Islet precursor cell (in vitro differentiated cells): ENCODE measurements at places on chromosomes 5 and 9.

DNA sequence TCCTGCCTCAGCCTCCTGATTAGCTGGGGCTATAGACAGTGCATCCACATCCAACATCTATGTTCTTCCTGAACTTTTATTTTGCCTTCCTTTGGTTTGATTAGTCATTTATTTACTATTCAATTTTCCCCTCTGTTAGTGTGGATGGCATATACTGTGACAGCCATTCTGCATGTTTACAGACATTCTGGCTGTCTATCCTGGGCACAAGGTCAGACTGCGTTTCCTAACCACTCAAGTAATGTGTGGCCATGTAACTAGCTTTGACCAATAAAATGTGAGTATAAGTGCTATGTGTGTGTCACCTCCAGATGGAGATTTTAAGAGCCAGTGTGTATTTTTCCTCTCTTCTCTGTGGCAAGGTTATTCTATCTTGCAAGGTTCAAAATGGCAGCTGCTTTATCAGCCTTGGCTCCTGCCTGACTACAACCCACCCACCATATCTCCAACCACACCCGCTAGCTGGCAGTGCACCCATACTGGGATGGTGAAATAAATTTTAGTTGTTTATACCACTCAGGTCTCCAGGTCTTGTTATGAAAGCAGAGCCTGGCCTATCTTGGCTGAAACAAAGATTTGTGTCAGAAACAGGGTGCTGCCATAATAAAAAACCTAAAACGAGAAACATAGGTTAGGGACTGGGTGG, 32.2 kb downstream of the PDE6A start:
- no peak for DNase-seq

DNA sequence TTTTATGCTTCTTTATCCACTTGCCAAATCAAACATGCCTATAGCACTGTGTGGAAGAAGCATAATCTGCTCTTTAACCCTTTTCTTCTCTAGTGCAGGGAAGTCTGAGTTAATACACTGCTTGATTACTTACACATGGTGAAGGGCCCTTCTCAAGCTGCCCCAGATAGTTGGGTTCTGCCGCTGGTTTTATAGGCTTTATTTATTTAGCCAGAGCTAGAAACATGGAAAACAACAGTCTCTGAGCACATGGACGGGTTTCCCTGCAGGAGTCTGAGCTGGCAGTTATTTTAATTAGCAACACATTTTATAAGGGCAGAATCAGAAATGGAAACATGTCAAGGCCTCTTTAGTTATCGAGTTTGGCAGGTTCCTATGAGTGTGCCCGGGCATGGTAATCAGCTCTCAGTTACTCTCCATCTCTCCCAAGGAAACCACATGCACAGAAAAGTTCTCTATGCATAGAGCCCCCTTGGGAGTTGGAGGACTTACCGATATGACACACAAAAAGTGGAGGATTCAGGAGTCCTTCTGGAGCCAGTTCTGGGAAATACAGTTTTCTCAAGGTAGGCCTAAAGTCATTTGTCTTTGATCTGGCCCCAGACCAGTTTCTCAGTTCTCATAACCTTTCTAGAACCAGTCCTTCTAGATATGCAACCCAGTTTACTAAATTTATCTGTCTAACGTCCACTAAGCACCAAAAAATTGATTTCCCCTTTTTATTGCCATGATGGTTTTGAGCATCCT, 564.8 kb downstream of the ACTL7B start:
- peak; percentile 22 for DNase-seq

GRCh38 chr5:59093329-59093728, 510.5 kb downstream of the RAB3C start:
- no peak for DNase-seq

DNA sequence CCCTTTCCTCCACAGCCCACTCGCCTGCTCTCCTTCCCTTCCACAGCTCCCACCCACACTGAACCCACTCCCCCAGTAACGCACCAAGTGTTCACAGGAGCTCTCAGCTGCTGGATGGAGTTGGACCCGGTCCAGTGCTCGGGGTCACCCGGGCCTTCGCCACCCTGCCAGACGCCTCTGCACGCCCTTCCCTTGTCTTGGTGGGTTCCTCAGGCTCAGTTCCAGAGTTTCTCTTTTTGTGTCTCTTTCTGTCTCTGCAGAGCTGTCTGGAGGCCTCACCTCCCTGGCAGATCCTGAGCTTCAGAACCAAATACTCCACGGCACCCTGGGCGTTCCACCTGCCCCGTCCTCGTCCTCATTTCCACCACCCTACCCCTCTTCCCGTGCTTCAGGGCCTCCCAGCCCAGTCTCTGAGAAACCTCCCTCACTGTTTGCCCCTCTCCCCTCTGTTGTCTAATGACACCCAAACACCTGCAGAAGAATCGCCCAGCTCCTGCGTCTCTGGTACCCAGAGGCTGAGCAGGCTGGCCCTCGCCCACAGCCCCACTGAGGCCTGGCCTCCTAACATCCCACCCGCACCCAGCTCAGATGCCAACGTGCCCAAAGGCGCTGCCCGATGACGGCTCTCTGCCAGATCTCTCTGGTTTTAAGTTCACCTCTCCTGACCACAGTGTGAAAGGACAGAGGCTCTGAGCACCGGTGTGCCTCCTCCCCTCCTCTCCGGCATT, 74.3 kb downstream of the COL23A1 start:
- DNase-seq, result no peak

DNA sequence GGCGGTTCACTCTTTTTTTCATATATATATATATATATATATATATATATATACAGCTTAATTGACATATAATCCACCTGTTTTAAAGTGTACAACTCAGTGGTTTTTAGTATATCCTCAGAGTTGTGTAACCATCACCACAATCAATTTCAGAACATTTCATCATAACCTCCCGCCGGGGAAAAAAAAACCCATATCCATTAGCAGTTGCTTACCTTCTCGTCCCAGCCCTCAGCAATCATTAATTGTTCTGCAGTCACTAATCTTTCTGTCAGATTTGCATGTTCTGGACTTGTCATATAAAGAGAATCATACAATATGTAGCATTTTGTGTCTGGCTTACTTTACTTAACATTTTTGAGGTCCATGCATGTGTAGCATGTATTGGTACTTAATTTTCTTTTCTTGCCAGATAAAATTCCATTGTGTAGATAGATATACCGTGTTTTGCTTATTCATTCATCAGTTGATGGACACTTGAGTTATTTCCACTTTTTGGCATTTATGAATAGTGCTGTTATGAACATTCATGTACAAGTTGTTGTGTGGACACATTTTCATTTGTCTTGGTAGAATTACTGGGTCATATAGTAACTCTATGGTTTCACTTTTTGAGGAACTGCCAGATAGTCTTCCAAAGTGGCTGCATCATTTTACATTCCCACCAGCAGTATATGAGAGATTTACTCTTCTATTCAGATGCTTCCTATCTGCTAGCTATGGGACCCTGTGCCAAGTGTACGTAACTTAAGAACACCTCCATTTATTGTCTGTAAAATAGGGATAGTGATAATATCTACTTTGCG, 3.5 kb upstream of the RNF145 start:
- DNase-seq, result no peak

DNA sequence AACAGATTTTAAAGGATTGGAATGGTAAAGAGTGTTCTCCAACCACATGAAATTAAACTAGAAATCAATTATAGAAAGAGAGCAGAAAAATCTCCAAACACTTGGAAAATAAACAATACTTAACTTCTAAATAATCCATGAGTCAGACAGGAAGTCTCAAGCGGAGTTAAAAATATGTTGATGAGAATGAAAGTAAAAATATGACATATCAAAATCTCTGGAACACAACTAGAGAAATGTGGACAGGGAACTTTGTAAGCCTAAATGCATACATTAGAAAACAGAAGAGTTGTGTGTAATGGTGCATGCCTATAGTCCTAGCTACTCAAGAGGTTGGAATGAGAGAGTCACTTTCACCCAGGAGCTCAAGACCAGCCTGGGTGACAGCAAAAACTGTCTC, 47.9 kb upstream of the ZNF618 start:
- DNase-seq, result no peak

GRCh38 chr5:140800816-140801493, at the start of gene PCDHA3:
PCDHA3 (plus strand) TSS chr5:140801057.
- DNase-seq, result no peak

DNA sequence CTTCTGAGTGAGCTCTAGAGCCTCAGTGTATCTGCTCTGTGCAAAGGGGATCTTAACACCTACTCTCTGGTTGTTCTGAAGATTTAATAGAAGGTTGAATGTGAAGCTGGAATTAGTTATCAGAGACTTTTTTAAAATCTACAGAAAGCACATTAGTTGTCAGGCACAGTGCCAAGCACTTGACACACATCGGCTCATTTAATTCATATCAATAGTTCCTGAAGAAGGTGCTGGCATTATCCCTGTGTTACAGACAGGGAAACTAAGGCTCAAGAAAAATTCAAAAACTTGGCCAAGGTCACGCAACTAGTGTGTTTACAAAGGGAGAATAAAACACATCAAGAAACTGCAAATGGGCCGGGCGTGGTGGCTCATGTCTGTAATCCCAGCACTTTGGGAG, 80.2 kb downstream of the FGF18 start:
- DNase-seq, result no peak

- DNase-seq, result peak; percentile 83
These were observed 71.5 kb downstream of the ARHGAP26 start for GRCh38 chr5:142841511-142842265.

DNA sequence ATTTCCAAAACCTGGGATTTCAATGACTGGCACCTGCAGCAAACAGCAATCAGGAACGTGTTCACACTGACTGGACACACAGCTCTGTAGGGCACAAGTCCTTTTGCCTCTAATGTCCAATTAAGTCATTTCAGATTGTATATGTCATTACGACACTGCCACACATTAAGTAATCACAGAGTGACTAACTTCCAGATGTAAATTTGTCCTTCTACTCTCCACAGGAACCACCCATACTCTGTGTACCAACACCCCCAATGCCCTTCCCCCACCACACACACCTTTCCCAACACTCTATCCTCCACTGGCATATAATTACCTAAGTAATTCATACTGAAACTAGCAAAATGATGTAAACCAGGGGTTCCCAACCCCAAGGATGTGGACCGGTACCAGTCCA, 30.5 kb downstream of the LARS1 start:
- DNase-seq, result no peak

GRCh38 chr5:5637173-5637572, 214.7 kb downstream of the ICE1 start:
- no peak for DNase-seq
